CD8-positive, alpha-beta memory T cell (primary cell): ENCODE measurements at places on chromosomes 7 and 10. TPM values are rescaled to one million over a fixed set of nuclear protein-coding genes. Genes with fewer than 3 reads are reported as not detected.

Gene KMT2C
- polyA plus RNA-seq, result 18.7 TPM

Gene ZWINT
- polyA plus RNA-seq, result 5.8 TPM

Gene ANXA8
- polyA plus RNA-seq, result not detected

Gene C10orf62
- not detected for polyA plus RNA-seq

Gene PLXNA4
- polyA plus RNA-seq, result 0.05 TPM

Gene INMT
- polyA plus RNA-seq, result 0.08 TPM

Gene NOS3
- 5.2 TPM for polyA plus RNA-seq

Gene GHRHR
- not detected for polyA plus RNA-seq

Gene FXYD4
- polyA plus RNA-seq, result not detected

- DNase-seq, result no peak
Measured at GRCh38 chr10:34606890-34607289, 208.2 kb downstream of the PARD3 start.

GRCh38 chr10:97338041-97338440, 3.5 kb upstream of the FRAT2 start:
- no peak for DNase-seq

- no peak for DNase-seq
Measured at GRCh38 chr10:32982293-32982709, 24.3 kb upstream of the ITGB1 start.

- DNase-seq, result no peak
Measured at GRCh38 chr7:33872870-33873269, 32.5 kb upstream of the BMPER start.

- DNase-seq, result no peak
Measured at GRCh38 chr7:116809636-116810266, 52.6 kb upstream of the CAPZA2 start.

GRCh38 chr10:48844616-48845015, 95.0 kb downstream of the LRRC18 start:
- DNase-seq, result no peak

- DNase-seq, result no peak
Measured at GRCh38 chr10:66924674-66925345, 1.0 kb upstream of the LRRTM3 start.

GRCh38 chr7:148290538-148290937, 300.0 kb upstream of the C7orf33 start:
- no peak for DNase-seq

- DNase-seq, result no peak
Measured at GRCh38 chr10:11272915-11273389, 255.3 kb downstream of the CELF2 start.

- DNase-seq, result no peak
Measured at GRCh38 chr7:143484119-143484518, 6.4 kb downstream of the TAS2R41 start.

DNA sequence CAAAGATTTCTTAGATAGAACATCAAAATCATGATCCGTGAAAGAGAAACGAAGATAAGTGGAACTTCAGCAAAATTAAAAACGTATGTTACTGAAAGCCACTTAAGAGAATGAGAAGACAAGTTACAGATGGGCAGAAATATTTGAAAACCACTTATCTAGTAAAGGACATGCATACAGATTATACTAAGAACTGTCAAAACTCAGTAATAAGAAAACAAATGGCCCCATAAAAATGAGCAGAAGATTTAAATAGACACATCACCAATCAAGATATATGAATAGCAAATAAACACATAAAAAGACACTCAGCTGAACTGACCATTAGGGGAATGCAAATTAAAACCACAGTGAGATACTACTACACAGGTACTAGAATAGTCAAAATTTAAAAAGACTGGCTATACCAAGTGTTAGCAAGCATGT, 343.7 kb downstream of the PTEN start:
- DNase-seq, result no peak

GRCh38 chr10:80154978-80155695, 22.6 kb downstream of the PLAC9 start:
- DNase-seq, result no peak

- DNase-seq, result no peak
Measured at GRCh38 chr7:910441-910861, 34.1 kb downstream of the GET4 start.

DNA sequence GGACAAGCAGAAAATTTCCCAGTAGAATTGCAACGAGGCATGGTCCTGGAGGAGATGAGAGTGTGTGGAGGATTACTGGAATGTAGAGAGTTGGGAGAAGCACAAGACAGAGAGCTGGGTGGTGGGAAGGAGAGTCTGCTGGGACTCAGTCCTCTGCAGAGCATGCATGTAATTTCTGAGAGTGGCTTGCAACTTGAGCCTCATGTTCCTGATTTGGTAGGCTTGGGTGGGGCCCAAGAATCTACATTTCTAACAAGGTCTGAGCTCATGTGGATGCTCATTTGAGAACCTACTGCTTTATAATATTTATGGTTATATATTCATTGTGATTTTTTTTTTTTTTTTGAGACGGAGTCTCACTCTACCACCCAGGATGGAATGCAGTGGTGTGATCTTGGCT, 317.9 kb upstream of the COBL start:
- no peak for DNase-seq

- DNase-seq, result no peak
Measured at GRCh38 chr7:92609921-92610518, 19.8 kb upstream of the FAM133B start.

GRCh38 chr10:48598243-48598935, 6.5 kb downstream of the ARHGAP22 start:
- DNase-seq, result no peak

DNA sequence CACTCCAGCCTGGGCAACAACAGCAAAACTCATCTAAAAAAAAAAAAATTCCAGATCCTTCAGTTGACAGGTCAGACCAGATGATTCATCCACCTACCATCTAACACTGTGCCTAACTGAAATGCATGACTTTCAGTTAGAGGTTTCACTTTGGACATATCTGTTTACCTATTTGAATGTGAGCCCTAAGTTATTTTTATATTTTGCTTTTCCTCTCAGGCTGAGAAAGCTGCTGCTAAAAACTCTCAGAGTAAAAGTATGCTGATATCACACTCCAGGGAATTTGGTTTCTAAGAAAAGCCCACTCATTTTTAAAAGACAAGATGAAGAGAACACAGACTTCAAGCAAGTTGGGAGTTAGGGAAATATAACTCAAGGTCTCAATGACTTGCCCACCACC, 126.0 kb downstream of the SGMS1 start:
- DNase-seq, result no peak

- DNase-seq, result no peak
Measured at GRCh38 chr7:95491634-95492314, 6.0 kb downstream of the ASB4 start.
